ENCODE measurements at places on chromosomes 11 and 22.

DNA sequence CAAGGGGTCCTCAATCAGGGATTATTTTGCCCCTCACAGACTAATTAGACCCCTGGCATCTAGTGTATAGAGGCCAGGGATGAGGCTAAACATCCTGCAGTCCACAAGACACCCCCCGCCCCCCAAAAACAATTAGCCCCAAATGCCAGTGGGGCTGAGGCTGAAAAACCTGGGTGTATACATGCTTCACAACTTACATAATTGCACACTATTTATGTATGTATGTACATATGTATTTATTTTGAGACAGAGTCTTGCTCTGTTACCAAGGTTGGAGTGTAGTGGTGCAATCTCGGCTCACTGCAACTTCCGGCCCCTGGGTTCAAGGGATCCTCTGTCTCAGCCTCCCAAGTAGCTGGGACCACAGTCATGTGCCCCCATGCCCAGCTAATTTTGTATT, 28.8 kb upstream of the SHANK2 start:
- no peak overlapping the region for H3K27ac ChIP-seq
- H3K4me1 ChIP-seq = no peaks in the 10 kb centered on the region
- H3K36me3 ChIP-seq = no peaks in the 10 kb centered on the region
- H3K27me3 ChIP-seq = peaks cover under 1% of the 10 kb centered on the region

GRCh38 chr22:20721409-20722218, 52.3 kb upstream of the SERPIND1 start:
- H3K27me3 ChIP-seq = no peaks in the 10 kb centered on the region
- H3K4me3 ChIP-seq = no peak overlapping the region
- peaks cover 4% of the 10 kb centered on the region for H3K36me3 ChIP-seq
- H3K27ac ChIP-seq = no peak overlapping the region
- no peaks in the 10 kb centered on the region for H3K4me1 ChIP-seq

DNA sequence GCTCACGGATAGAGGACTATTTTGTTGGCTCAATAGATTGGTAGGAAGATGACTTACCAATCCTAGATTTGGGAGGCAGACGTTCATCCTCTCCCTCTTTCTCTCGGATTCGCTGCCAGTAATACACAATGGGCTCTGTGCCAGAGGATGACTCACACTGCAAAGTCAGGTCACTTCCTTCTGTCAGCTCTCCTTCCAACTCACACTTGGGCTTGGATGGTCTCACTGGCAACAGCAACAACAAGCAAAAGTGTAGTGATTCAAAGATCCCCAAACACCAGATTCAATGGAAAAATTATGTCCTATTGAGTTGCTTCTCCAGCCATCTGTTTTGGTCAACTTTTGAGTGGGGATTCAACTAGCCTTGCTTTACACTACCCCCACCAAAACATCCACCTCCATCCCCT, 21.7 kb upstream of the HSPA8 start:
- H3K36me3 ChIP-seq = no peaks in the 10 kb centered on the region
- no peaks in the 10 kb centered on the region for H3K27me3 ChIP-seq
- H3K27ac ChIP-seq = no peak overlapping the region
- no peak overlapping the region for H3K4me3 ChIP-seq

GRCh38 chr11:93512949-93513667, 30.1 kb downstream of the SMCO4 start:
- DNase-seq = no peak
- peaks cover 14% of the 10 kb centered on the region for H3K4me1 ChIP-seq
- no peak overlapping the region for H3K4me3 ChIP-seq
- peaks cover 2% of the 10 kb centered on the region for H3K36me3 ChIP-seq

DNA sequence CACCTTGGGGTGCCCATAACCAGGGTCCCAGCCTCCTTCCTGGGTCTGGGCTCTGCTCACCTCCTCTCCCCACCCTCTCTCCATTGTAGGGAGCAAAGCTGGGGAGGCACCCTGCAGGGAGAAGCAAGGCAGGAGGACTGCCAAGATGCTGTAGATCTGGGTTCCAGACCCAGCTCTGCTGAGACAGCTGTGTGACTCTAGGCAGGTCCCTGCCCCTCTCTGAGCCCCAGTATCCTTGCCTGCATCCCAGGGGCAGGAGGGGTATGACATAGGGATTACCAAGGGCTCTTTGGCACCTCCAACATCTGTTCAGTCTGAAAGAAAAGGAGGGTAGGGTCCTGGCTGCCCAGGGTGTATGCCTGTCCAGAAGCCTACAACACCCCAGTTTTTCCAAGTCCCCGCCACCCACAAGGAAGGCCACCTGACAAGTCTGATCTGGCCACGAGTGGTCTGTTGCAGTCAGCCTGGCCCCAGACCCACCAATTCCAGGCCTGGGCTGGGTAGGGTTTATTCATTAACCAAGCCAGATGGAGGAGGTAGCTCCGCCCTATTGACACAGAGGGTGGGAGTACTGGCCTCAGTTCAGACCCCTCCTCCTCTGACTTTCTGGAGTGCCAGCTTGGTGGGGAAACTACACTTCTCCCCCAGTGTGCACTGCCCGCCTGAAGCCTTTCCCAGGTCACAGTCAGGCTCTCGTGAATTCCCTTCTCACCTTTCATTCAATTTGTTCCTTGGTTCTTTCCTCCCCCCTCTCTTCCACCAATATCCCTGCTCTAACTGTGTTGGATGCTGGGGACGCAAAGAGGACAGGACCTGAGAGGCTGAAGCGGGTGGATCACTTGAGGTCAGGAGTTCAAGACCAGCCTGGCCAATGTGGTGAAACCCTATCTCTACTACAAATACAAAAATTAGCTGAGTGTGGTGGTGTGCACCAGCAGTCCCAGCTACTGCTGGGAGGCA, 15.0 kb downstream of the STARD10 start:
- no peak overlapping the region for H3K27ac ChIP-seq
- H3K27me3 ChIP-seq = peaks cover 15% of the 10 kb centered on the region
- no peaks in the 10 kb centered on the region for H3K36me3 ChIP-seq
- H3K4me1 ChIP-seq = peaks cover 15% of the 10 kb centered on the region

DNA sequence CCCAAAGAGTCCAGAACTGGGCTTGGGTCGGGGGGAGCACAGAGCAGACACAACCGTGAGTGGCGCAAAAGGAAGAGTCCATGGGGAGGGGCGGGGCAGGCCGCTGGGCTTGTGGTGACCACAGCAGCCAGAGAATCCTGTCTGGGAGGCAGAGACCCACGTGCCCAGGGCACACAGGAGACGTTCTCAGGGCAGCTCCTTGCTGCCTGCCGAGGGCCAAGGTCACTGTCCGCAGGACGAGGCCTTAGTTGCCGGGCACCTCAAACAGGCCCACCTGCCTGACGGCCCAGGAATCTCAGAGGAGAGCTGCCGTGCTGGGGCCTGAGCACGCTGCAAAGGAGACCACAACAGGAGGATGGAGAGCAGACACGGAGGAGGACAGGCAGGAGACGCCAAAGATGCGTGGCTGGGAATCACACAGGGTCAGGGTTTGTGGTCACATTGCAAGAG, 87.8 kb downstream of the MYEOV start:
- H3K4me1 ChIP-seq = no peaks in the 10 kb centered on the region
- H3K27ac ChIP-seq = no peak overlapping the region
- peak; percentile 21 for DNase-seq
- H3K27me3 ChIP-seq = no peaks in the 10 kb centered on the region
- H3K4me3 ChIP-seq = no peak overlapping the region
- no peaks in the 10 kb centered on the region for H3K36me3 ChIP-seq

- peaks cover 4% of the 10 kb centered on the region for H3K4me1 ChIP-seq
- DNase-seq = no peak
- no peak overlapping the region for H3K27ac ChIP-seq
These were observed 48.8 kb downstream of the CLTCL1 start for GRCh38 chr22:19242699-19243098.

DNA sequence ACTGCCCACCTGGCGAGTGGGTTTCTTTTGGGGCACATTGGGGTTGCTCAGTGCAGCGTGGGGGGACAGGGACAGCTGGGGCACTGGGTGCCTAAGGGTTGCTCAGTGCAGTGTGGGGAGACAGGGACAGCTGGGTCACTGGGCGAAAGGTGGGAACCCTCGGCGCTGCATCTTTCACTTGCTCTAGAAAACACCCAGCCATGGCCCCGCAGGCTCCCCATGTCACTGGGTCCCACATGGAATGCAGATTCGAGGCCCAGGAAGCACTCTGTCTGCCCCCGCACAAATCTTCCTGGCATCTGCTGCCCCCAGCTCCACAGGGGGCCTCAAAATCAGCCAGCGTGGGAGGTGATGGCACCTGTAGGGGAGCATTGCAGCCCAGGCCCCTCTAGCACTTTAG, 229.3 kb downstream of the BRD1 start:
- no peak for DNase-seq
- no peak overlapping the region for H3K27ac ChIP-seq
- no peaks in the 10 kb centered on the region for H3K27me3 ChIP-seq

DNA sequence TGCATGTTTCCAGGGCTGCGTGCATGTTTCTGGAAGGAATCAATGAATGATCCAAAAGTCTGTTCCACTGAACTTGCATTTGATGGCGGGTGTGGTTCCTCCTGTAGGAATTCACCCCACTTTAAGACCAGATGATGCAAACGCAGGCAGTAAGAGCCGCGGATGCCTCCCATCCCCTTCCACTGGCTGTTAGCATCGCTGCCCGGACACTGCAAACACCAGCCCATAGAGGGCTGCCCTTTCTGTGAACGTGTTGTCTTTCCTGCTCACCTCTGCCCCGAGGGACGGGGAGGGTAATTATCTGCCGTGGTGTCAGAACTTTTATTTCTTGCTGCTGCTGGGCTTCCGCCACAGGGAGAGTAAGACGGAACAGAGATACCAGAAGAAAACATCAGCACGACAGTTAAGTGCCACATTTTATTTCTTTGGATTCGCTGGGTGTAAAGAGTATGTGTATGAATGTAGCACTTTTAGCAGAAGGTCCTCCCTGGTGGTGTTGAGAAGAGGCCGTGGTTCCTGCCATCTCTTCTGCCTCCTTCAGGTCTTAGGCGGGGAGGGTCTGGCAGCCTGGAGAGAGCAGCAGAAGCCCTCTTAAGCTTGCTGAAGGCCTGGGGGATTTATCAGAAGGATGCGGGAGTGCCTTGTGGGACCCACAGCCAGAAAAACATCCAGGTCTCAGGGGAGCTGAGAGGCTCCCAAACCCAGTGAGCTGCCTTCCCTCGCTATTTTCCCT, 53.2 kb upstream of the NECTIN1 start:
- H3K4me1 ChIP-seq = no peaks in the 10 kb centered on the region
- H3K4me3 ChIP-seq = no peak overlapping the region
- no peak overlapping the region for H3K27ac ChIP-seq
- DNase-seq = no peak
- H3K27me3 ChIP-seq = peaks cover 6% of the 10 kb centered on the region

DNA sequence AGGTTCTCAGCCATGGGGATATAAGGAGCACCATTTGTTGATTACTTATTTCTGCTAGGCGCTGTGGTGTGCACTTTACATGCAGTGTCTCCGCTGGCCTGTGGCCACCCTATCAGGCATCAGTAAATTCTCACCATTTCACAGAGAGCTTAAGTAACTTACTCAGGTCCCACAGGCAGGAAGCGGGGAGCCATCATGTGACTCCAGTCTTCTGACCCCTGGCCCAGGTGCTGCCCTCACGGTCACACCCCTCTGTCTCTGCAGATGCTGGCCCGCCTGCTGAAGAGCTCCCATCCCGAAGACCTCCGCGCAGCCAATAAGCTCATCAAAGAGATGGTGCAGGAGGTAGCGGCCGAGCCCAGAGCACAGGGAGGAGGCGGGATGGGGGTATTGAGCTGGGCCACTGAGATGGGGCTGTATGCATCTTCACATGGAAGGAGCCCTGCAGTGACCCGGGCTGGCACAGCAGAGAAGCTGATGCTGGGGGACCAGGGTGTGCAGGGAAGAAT, 12.8 kb downstream of the GGA1 start:
- DNase-seq = no peak
- no peak overlapping the region for H3K4me3 ChIP-seq
- peaks cover 11% of the 10 kb centered on the region for H3K36me3 ChIP-seq
- H3K4me1 ChIP-seq = peaks cover 11% of the 10 kb centered on the region

GRCh38 chr11:94791216-94791889, 23.2 kb downstream of the AMOTL1 start:
- H3K4me1 ChIP-seq = peaks cover 2% of the 10 kb centered on the region
- H3K27ac ChIP-seq = no peak overlapping the region
- H3K36me3 ChIP-seq = no peaks in the 10 kb centered on the region
- H3K27me3 ChIP-seq = peaks cover 7% of the 10 kb centered on the region

GRCh38 chr22:46845296-46846149, 83.1 kb downstream of the TBC1D22A start:
- H3K36me3 ChIP-seq = peaks cover 9% of the 10 kb centered on the region
- H3K27ac ChIP-seq = no peak overlapping the region
- H3K4me1 ChIP-seq = peaks cover 18% of the 10 kb centered on the region
- no peak for DNase-seq

- no peak overlapping the region for H3K27ac ChIP-seq
- DNase-seq = no peak
These were observed 59.1 kb downstream of the PDHX start for GRCh38 chr11:34975482-34975881.

DNA sequence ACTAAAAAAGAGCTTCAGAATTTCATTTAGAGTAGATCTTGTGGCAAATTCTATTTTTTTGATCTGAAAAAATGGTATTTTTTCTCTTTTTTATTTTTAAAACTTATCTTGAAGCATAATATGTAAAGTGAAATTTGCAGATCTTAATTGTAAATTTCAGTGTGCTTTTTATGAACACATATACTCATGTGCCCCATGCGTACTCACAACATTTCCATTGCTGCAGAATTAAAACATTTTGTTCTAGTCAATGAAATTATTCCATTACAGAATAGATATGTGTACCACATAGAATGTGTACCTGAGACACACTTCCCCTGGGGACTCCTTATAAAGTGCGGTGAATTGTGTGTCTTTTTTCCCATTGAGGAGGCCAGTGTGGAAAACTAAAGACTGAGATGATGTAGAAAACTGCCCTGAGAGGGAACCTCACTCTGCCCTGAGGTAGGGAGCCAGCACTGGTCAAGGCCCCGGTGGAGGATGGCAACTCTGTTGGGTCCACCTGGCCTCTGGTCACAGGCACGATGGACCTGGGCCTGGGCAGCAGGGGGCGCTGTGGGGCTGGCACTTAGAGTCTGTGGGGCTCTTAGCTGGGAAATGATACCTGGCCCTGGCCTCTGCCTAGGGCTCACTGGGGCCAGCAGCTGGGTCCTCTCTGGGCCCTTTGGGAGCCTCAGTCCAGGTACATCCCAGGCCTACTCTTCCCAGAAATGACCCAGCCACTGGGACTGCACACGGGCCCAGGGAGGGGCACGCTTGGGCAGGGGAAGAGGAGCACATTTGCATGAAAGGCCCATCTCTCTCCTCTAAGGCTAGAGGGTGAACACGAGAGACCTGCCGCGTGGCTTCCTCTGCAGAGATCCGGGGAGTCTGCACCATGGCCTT, 77.9 kb upstream of the TOP3B start:
- H3K27me3 ChIP-seq = peaks cover 35% of the 10 kb centered on the region
- H3K4me1 ChIP-seq = no peaks in the 10 kb centered on the region
- H3K27ac ChIP-seq = no peak overlapping the region
- H3K36me3 ChIP-seq = no peaks in the 10 kb centered on the region
- peak; percentile 75 for DNase-seq

GRCh38 chr22:47933891-47934290, 1171.4 kb downstream of the TBC1D22A start:
- DNase-seq = no peak
- H3K4me3 ChIP-seq = no peak overlapping the region
- no peaks in the 10 kb centered on the region for H3K36me3 ChIP-seq
- H3K4me1 ChIP-seq = no peaks in the 10 kb centered on the region
- no peak overlapping the region for H3K27ac ChIP-seq
